ENCODE measurements at places on chromosomes 11 and 22. TPM values are rescaled to one million over a fixed set of nuclear protein-coding genes. Genes with fewer than 3 reads are reported as not detected.

Gene SOX10
- not detected for total RNA-seq

Gene SLC37A2
- 0.27 TPM for total RNA-seq

Gene ARHGAP8
- total RNA-seq, result 0.54 TPM

DNA sequence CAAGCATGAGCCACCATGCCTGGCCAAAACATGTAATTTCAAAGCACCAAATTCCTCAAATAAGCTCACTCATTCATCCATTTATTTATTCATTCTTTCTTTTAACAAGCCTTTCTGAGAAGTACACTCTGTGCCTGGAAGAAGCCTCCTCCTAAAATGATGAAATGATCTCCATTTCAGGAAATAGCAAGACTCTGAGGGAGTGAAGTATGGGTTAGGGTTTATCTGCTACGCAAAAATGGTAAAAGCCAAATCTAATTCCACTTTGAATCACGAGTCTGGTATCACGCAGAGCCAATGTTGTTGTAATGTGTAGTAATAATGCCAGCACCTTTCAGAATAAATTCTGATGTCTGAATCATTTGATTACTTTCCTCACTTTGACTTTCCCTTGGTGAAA is 1041.8 kb downstream of the LRRC4C start:
- no peak for DNase-seq

DNA sequence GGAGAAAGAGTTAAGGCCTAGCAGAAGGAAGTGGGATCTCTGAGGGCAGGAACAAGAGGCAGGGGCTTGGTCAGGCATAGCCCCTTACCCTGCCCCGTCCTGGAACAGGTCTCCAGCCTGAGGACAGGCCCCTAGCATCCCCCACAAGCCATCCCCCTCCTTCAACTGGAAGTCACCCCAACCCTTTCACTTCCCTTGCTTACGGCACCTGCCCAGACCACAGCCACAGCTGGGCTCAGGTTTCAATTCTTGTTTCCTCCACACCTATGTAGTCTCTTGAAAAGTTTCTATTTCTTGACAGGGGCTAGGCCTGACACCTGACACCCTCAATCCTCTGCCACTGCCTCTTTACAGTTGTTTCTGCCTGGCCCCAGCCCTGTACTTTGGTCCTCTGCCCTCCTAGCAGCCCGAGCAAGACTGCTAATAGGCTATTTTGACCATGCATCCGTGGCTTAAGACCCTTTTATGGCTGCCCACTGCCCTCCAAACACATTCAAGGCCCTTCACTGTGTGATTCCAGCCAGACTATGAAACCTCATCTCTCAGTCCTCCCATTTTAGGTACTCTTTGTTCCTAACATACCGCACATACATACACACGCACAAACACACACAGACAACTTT is 10.9 kb upstream of the FCHSD2 start:
- no peak for DNase-seq

DNA sequence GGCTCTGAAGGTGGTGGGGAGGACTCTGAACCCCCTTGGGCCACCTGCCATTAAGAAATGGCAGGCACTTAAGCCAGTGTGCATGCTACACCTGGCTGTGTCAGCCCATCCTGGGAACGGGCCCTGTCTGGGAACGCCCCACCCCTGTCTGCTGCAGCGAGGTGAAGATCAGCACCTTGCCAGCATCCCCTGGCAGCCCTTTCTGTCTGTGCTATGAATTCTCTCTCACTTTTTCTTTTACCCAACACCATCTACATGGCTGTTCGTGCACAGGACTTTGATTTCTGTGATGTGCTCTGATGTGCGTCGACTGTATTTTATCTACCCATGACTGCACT is 452.9 kb upstream of the B3GAT1 start:
- no peak for DNase-seq

- DNase-seq, result no peak
Observed at GRCh38 chr22:29074276-29074772, 1.5 kb downstream of the KREMEN1 start.

DNA sequence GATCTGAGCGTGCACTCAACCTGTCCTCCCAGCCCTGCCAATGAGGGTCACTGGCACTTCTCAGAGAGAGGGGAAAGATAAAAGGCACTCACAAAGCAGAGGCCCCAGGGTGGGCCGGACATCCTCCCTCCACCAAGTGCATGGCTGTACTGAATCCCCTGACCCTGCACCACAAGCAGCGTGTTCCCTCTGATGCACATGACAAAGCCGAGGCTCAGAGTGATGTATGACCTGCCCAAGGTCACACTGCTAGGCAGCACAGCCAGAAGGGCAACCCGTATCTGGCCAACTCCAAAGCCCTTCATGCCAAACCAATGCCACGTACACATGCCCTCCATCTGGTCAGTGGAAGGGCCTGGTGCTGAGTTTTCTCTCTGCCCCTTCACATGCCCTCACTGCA is 22.1 kb downstream of the SPATA19 start:
- no peak for DNase-seq

- DNase-seq, result no peak
Observed at GRCh38 chr22:48055827-48056226, 1293.4 kb downstream of the TBC1D22A start.

- DNase-seq, result no peak
Observed at GRCh38 chr22:50201191-50202129, 649 bp downstream of the SELENOO start.

DNA sequence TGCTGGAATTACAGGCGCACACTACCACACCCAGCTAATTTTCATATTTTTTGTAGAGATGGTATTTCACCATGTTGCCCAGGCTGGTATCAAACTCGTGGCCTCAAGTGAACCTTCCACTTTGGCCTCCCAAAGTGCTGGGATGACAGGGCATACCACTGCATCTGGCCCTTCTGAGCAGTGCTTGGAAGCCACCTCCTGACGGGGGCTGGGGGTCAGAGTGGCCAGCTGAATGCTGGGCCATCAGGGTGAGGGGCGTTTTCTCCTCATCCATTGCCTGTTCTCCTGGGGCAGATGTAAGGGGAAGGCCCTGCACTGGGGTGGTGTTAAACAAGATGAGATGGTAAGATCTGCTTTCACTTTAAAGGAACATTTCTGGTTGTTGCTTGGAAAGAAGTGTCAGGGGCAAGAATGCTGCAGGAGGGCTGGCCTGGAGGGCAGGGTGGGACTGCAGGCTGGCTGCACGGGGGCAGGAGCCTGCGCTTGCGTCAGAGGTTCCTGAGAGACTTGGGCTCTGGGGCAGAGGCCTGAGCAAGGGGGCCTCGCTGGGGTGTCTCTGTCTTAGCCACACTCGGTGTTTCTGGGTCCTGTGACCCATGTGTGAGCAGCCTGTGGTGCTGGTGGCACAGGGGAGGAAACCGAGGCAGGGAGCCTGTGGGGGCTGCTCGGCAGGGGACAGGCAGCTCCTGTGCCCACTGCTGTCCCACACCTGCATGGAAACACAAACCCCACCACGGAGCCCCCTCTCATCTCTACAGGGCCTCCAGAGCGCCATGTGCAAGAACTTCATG is 17.2 kb downstream of the DGCR6L start:
- DNase-seq, result no peak

- DNase-seq, result no peak
Observed at GRCh38 chr11:66042996-66043906, 5.7 kb downstream of the GAL3ST3 start.

DNA sequence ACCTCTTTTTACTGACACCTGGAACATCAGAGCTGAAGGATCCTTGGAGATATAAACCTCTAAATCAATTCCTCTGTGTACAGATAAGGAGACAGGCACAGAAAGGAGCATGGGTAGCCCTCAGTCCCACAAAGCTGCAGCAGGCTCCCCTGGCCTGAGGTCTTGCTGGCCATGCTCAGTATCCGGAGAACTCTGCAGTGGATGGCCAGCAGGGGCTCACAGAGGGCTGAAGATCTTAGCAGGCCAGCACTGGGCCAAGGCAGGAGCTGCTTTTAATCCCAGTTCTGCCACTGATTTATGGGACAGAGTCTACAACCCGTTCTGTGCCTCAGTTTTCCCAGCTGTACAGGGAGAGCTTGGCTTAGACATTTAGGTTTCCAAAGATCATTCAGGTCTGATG is 52.6 kb upstream of the LRRC32 start:
- no peak for DNase-seq

DNA sequence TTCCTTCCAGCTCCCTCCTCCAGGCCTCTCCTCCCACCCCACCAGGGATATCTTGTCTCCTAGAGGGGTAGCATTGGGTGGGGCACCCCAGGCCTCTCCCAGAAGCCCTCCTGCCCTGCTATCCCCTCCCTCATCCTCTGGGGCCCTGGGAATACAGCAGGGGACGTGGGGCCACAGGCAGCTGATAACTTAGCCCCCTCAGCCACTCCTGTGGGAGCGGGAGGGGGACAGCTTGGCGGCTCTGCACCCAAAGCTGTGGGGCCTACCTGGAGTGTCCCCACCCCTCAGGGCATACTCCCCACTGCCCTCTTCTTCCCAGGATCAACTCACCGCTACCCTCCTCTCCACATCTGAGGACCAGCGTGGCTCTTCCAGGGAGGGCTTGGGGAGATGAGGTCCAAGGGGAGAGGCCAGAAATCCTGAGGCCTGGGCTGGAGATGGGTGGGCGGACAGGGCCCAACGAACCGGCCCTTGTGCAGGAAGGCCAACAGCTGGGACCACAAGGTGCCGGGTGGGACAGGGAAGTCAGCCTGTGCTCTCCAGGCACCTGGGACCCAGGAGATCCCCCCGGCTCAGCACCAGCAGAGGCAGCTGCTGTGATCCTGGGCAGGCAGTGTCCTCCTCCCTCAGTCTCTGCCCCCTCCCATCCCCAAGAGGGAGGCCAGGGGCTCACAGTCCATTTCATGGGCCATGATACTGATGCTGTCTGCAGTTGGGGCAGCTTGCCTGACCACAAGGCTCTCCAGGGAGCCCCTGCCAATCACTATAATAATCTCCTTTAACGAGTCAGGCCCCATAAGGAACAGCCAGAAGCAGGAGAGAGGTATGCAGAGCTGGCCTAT is 23.2 kb downstream of the NEAT1 start:
- DNase-seq, result no peak

DNA sequence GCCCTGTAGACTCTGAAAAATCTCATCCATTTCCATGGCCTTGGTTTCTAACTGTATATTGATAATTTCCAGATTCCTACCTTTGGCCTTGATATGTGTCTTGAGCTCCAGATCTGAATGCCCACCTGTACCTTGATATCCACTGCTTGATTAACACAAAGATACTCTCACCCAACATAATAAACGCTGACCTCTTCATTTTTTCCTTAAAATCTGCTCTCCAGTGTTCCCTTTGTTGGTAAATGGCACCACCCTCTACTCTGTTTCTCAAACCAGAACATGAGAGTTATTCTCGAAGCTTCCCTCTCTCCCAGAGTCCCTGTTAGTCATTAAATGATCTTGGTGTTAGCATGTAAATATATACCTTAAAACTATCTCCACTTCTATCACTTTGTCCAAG is 13.4 kb downstream of the TUG1 start:
- no peak for DNase-seq

- DNase-seq, result no peak
Observed at GRCh38 chr22:48224332-48224731, 1461.9 kb downstream of the TBC1D22A start.

DNA sequence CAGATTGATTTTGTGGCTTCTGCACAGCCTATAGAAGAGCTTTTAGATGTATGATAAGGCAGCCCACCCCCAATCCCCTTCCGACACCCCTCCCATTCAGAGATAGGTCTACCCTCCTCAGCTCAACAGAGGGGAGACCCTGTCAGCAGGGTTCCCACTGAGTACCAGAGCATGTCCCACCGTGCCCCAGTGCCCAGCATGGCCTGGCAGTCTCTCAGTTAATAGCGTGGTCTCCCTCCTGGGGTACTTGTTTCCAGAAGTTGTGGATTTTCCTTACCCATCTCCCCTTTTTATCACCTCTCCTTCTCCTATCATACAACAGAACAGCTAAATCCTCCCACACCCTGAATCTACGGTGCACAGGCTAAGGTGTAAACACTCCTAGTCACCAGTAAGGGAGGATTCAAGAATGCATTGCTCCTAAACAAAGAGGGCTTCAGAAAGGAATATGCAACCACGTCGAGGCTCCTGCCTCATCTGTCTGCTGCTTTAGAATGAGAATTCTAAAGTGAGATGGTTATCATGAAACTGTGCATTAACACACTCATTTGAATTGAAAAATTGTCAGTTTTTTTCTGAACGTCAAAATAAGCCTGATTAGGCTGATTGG is 6.7 kb downstream of the PLAAT2 start:
- no peak for DNase-seq

DNA sequence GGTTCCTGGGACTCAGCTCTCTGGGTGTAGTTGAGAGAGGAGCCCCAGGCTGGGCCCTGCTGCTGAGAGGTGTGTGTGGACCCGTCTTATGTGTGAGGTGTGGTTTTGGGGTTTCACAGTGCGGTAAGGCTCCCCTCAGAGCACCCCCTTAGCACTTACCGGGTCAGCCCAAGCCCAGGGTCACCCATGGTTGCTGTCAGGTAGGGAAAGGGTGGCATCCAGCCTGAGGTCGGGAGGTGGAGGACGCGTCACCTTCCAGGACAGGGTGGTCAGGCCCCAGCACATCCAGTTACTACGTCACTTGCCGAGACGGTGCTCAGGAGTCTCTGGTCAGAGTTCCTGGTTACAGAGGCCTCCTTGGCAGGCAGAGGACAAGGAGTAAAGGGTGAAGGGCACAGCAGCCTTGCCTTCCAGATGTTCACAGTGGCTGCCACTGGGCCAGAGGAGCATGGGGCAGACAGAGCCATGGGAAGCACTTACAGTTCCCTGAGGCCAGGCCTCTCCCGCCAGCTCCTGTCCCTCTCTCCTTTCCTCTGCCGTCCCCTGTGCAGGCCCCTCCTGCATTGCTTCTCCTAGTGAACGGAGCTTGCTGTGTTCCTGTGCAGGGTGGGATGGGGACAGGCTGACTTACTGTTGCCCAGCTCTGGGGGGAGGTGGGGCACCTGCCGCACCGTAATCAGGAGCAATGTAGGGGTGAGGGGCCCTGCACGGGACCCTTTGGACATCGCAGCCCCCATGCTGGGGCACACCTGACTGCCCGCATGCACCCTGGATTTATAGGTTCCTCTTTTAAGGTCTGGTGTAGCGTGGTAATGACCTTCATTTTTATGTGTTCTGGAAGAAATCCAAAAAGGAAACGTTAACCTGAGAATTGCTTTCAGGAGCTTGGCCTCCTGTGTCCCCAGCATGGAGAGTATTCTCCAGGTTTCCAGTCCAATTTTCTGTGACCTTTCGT is 285.9 kb downstream of the TBC1D22A start:
- peak; percentile 20 for DNase-seq

DNA sequence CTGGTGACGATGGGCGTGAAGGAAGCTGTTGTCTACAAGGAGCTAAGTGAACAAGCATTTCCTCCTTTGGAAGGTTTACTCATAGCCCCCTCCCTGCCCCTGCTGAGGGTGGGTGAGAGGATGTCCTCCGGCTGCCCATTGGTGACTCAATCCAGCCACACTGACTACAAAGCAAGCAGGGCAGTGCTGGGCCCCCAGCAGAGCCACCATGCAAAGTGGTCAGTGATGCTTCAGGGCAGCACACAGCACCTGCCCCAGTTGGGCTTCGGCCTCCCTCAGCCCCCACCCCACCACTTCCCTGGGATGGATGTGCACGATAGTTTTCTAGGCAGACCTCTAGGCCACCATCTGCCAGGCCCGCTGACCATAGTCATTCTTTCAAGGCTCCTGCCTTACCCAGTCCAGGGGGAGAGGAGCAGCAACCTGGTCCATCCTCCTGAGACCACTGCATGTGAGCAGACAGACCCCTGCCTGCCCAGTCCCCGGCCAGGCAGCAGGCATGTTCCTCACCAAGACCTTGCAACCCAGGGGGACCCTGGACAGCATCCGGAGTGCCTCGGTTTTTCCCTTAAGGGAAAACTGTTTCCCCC is 125.1 kb downstream of the BCR start:
- DNase-seq, result no peak

Data from hematopoietic multipotent progenitor cell (in vitro differentiated cells).